GM23338 (cell line): ENCODE measurements at places on chromosomes 2 and 18. TPM values are rescaled to one million over a fixed set of nuclear protein-coding genes. Genes with fewer than 3 reads are reported as not detected.

The TUBA4A gene
- 77.7 and 89.6 TPM in 2 replicates for total RNA-seq

The RBKS gene
- 0.54 and 1.5 TPM in 2 replicates for total RNA-seq

The FBXO15 gene
- total RNA-seq, result 0.21 and 4.1 TPM in 2 replicates

The ADRA2B gene
- 5.9 and 7.9 TPM in 2 replicates for total RNA-seq

The CAPN13 gene
- 0.19 and 0.94 TPM in 2 replicates for total RNA-seq

GRCh38 chr2:176818617-176819016, 394.0 kb upstream of the HNRNPA3 start:
- peak; percentile 31 for DNase-seq

- DNase-seq, result no peak
Observed at GRCh38 chr2:224156436-224156835, 117.3 kb upstream of the SERPINE2 start.

- no peak for DNase-seq
Observed at GRCh38 chr18:61992285-61992684, 99.5 kb upstream of the RNF152 start.

DNA sequence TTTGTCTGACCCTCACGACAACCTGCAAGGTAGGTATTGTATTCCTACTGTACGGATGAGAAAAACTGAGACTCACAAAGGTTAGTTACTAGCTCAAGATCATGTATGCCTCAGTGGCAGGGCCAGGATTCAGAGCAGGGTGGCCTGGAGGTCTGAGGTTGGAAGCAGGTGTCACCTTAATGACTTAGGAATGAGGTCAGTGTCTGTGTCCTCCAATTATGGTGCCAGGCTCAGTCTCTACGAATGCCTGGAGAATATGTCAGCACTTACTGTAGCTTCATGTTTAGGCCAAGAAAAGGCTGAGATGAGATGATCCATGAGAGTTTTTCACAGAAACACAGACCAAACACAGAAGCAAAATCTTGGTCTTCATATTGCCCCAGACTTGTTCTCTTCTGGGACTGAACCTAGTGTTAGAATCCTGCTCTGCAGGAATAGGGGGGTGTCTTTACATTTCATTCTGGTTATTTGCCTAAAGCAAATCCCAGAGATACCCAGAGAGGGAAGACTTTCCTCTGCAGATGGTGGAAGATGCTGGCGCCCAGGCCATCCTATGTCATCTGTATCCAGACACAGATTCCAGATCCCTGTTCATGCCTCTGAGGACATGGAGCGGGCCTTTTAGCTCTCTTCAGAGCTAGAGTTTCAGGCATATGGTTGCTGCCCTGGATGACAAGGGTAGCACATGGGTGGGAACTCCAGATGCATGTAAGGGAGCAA, 16.3 kb upstream of the RAB10 start:
- DNase-seq, result no peak

DNA sequence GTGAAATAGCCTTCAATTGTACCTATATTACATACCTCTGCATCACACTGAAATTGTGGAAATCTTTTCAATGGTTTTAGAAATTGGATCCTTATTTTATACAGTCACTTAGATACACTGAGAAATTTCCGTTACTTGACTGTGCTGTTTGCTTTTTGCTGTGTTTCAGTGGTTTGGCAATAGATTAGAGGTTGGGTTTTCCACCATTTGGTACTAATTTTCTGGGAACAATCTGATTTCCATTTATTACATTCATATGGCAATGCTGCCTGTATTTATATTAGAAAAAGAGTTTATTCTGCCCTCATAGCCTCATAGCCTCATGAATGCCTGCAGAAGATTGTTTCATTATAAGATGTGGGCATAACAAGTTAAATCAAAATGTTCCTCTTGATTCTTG, 285.0 kb downstream of the GULP1 start:
- DNase-seq, result no peak

GRCh38 chr2:16123856-16124780, 183.8 kb downstream of the MYCN start:
- no peak for DNase-seq

- DNase-seq, result no peak
Observed at GRCh38 chr18:55475916-55476315, 112.1 kb downstream of the TCF4 start.

DNA sequence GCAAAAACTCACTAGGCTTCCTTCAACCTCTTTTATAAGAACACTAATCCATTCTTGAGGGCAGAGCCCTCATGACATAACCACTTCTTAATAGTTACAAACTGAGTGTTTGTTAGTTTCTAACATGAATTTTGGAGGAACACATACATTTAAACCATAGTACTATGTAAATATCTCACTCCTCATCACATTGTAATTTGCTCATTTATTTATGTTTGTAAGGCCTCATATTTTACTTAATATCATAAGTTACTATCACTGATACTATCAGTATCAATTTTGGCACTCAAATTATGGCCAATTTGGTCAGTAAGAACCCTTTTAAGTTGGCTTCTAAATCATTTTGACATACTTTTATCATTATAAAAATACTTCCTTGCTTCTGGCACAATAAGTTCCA, 603.1 kb downstream of the ZEB2 start:
- DNase-seq, result no peak

DNA sequence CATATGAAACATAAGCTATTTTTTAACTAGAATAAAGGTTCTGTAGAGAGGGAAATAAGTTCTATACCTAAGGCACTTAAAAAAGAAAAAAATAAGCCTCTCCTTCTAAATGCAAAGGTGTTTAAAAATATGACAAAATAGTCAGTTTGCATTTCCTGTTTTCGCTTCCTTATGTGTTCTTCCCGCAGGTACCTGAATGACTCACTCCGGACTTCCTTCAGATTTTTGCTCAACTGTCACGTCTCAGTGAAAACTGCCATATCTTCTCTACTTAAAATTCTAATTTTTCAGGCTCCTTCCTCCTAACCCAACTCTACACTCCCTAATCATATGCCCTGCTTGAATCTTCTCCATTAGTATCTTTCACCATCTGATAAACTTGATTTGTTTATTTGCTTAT, 1333.1 kb downstream of the LRP1B start:
- DNase-seq, result no peak

DNA sequence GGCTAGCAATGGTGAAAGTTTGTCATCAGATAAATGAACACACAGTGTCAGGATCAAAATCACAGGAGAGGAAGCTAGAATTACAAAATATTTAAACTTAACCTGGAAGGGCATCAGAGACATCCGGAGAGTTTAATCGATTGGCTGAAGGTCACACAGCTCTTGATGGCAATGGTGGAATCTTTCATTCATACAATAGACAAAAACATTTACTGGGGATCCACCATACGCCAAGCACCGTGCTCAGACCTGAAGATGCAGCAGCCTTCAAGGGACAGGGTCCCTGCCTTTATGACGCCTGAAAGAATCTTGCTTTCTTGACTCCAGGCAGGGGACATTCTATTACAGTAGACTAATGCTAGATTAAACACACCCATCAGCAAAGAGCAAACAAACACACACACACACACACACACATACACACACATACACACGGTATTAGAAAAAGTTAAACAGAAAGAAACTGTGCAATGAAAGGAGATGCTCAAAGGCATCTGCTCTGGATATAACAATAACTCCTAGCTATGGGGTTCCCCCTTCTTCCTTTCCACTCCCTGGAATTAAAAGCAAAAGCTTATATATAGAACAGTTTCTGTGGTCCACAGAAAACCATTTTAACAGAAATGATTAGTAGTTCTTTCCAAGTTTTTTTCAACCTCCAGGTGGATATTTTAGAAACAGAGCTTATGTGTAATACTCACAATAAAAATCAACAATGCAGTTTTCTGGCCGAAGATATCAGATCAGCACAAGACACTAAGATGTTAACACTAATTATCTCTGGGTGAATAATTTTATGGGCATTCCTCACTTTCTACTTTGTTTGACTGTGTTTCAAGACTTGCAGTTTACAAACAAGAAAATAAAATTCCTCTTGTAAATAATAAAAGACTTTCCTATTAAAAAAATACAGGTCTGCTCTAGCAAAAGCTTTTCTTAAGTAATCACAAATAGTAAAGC, 151.7 kb downstream of the ANKRD44 start:
- no peak for DNase-seq

DNA sequence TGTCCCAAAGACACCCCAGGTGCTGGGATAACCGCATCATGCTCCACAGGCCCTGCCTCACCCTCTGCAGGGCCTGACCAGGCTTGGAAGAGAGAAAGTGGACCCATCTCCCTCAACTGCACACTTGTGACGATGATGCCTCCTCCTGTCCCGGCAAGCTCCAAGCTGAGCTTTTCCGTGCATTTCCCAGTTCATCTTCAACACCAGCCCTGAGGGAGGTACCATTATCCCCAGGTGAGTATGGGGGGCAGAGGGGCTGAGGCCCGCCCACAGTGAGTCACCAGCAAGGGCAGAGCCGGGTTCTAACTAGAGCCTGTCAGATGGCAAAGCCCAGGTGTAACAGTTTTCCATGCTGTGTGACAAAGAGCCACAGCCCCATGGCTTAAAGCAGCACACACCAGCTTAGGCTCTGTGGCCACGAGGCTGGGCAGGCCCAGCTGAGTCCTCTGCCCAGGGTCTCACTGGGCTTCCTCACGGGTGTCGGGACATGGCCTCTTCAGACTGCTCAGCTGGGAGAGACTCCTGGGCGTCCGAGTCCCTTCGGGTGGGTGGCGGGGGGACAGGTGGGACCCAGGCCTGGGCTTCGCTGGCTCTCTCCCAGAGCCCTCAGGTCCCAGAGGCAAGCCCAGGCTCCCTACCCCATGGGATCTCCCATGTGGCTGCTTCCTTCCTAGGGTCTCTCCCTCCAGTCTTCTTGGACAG, 108.4 kb upstream of the OTOS start:
- no peak for DNase-seq

- DNase-seq, result no peak
Observed at GRCh38 chr2:166297951-166298350, 77.8 kb downstream of the SCN9A start.

- no peak for DNase-seq
Observed at GRCh38 chr2:152058655-152059054, 40.2 kb downstream of the CACNB4 start.

DNA sequence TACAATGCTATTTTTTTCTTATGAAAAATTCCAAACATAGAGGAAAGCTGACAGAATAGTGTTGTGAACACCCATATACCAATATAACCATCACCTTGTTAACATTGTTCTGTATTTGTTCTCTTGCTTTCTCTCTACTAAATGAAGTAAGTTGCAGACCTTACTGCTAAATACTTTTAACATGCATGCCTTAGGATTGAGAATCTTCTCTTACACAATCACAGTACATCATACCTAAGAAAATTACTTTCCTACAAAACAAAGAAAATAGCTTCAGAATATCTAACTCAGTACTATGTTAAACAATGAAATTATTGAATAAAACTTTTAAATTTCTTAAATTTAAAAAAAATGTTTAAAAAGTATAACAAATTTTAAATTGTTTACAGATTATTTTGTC, 136.5 kb downstream of the UBR3 start:
- no peak for DNase-seq
